ENCODE measurements at places on chromosomes 13 and 19.

DNA sequence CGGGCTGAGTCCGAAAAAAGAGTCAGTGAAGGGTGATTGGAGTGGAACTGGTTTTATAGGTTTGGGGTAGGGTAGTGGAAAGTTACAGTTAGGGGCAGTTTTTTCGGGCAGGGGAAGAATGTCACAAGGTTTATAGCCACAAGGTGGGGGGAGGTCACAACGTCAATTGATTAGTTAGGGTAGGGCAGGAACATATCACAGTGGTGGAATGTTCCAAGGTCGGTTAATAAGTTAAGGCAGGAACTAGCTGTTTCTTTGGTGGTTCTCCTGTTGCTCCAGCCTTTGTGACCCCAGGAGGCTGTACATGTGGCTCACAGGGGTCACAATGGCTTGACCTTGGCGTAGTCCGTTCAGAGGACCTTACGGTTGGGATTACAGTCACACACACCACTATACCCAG, 20.3 kb downstream of the RDH8 start:
- no peak for DNase-seq

GRCh38 chr19:35608251-35608650, 4.3 kb upstream of the HAUS5 start:
- DNase-seq, result no peak

- DNase-seq, result no peak
These were observed 31.6 kb downstream of the MTRF1 start for GRCh38 chr13:41231786-41232185.

DNA sequence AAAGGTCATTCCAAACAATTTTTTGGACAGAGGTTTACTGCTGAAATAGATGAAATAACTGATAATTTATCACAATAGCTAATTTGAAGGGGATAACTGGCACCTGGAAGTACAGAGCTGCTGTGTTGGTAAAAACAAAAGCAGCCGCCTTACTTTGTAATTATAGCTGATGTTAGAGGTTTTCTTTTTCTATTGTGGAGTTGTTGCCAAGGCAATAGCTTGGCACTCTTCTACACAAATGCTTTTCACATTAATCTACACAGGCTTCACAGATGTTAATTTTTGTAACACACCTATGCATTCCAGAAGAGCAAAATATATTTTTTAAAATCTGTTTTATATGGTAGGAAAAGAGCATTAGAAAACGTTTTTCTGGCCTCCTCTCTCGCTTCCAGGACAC, 56.9 kb downstream of the LACC1 start:
- no peak for DNase-seq

GRCh38 chr19:55649268-55650125, 1.5 kb downstream of the CCDC106 start:
- no peak for DNase-seq

DNA sequence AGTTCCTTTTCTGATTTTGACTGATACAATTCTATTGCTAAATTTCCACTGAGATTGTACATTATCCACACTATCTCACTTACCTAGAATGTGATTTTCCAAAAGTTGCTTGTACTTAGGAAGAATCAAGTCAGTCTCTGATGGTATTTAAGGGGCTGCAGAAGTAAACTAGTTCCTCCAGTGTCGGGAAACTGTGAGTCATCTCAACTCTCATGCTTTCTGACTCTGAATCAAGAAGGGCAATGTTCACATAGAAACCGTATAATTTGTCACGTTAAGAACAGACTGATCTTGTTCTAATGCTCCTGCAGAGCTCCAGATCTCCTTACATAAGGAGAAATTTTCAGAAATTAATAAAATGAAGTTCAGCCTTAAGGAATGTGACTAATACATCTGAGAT, 369.3 kb downstream of the KLF5 start:
- DNase-seq, result no peak

GRCh38 chr13:24004142-24004899, 107.0 kb upstream of the C1QTNF9B start:
- no peak for DNase-seq

GRCh38 chr13:98301721-98302120, 124.7 kb upstream of the RNF113B start:
- no peak for DNase-seq

DNA sequence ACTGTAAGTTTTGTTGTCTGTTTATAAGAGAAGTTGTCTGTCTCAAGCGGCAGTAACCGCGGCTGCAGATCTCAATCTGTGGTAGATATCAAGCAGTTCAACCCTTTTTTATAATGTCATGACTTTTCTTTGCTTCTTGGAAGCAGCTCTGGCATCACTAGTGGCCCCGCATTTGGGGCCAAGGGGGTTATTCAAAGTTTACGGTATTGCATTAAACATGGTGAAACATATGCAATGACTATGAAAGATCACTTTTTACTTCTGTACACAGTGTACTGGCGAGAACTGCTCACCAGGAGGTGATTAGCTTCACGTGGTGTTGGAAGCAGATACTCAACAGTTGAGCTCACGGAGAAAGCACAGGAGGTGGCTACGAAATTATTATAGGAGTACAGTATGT, 4.6 kb upstream of the FFAR3 start:
- DNase-seq, result no peak

DNA sequence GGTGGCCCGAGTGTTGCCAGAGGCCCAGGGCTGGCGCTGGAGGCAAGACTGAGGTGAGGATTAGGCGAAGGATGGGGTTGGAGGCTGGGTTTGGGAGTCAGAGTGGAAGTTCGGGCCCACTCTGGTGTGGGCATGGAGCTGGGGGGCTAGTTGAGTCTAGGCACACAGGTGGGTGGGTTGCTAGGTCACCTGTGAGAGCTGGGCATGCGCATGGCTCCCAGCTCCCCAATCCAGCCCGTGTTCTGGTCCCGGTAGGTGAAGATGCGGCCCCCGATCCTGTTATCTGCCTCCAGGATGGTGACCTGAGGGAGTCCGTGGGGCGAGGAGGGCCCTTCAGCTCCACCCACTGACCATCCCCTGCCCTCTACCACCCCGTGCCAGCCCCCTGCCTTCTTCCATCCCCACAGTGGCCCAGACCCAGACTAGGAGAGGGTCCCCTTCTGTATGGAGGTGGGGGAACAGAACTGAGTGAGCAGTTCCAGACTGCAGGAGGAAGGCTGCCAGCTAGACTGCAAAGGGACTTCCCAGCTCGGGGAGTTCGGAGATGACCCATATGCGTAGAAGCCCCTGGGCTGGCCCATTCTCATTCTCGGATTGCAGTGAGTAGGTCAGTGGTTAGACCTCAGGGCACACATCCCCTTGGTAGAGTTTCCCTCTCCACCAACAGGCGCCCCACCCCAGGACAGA, 1.7 kb downstream of the IL4I1 start:
- no peak for DNase-seq

GRCh38 chr13:111046590-111047141, 68.4 kb upstream of the ARHGEF7 start:
- no peak for DNase-seq

DNA sequence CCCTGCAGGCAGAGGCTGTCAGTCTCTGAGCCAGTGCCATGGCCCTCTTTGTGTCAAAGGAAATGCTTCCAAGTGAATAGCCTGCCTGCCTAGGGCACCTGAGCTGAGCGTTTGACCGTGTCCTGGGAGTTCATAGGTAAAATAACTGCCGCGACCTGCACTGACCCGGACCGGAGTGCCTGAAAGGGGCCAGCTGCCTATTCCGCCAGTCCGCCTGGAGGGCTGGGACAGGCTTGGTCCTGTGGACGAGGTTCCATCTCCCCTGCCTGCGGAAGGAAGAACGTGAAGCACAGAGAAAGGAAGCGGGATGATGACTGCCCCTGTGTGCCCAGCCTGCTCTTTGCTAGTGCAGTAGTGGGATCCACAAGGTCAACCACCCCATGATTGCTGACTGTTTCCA, 17.5 kb upstream of the ZNF492 start:
- no peak for DNase-seq

- no peak for DNase-seq
These were observed 11.8 kb downstream of the HTR2A start for GRCh38 chr13:46885018-46885417.

DNA sequence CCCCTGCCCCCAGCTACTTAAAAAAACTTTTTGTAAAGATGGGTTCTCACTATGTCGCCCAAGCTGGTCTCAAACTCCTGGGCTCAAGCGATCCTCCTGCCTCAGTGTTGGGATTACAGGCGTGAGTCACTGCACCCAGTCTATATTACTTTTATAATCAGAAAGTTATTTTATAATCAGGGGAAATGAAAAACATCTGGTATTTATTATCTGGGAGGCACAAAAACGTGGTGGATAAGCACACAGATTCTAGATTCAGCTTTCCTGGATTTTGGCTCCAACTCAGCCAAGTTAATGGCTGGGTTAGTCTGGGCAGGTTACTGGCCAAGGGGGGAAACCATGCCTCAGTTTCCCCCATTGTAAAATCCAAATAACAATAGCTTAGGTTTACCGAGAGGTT, 24.7 kb downstream of the KEAP1 start:
- DNase-seq, result no peak

All from esophagus squamous epithelium (tissue), 5 donors.